CD4-positive, alpha-beta memory T cell (primary cell): ENCODE measurements at places on chromosomes 5 and 9.

DNA sequence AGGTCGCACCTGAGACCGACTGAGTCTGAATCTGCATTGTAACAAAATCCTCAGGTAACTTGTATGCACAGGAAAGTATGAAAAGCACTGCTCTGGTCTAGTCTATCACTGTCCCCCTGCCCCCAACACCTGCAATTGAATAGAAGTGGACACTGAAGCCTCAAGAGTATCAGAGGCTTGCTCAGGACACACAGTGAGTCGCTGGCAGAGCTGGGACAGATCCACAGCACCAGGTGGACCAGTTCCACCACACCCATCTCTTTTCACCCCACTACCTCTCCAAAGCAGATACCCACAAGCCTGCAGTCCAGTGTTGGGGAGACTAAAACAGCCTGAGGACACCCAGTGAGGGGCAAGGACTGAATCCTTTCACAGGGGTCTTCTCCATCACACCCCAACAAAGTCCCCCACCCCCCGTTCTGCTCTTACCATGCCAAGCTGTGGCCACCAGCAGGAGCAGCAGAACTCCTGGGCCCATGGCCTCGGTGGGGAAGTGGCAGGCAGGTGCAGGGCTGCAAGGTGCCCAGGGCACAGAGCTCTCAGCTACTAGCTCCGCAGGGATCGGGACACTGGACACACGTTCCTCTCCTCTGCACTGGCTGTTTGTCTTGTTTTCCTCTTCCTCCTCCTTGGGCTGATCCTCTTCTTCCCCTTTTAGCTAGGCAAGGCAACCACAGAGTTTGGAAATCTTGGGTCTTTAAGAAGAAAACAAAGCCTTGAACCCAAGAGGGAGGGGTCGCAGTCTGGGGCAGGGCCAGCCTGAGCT, at the start of gene CSF1R:
Gene CSF1R (minus strand): TSS at position 605 of the 766 bp plus-strand sequence. CDS start 127 bp downstream, at position 478.
- DNase-seq, result no peak

DNA sequence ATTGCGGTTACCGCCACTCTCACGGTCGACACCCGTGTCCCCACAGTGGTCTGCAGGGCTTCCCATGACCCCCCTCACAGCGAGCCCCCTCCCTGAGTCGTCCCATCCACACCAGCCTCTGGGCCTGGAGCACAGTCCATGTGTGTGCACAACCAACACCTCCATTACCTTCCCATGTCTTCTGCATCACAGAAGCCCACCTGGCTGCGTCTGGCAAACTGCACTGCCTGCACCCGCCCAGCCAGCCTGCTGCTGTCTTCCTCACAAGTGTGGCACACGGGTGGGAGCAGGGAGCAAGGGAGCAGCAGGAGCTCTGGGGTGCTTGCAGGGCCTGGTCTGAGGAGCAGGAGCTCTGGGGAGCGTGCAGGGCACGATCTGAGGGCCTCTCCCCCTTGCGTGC, 415.3 kb upstream of the IRX4 start:
- DNase-seq, result no peak

DNA sequence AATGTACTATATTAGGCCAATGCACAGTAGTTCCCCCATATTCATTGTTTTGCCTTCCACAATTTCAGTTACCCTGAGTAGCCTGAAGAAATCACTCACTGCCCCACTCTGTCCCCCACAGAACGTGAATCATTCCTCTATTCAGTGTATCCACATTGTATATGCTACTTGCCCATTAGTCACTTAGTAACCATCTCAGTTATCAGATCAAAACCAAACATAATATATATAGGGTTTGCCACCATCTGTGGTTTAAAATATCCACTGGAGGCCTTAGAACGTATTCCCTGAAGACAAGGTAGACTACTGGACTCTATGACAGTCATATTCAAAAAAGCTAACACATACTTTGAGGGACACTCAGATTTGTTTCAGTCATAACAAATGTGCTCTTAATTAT, 465.7 kb upstream of the RGMB start:
- DNase-seq, result no peak

- DNase-seq, result no peak
These were observed 75.6 kb upstream of the PRSS3 start for GRCh38 chr9:33719581-33720374.

DNA sequence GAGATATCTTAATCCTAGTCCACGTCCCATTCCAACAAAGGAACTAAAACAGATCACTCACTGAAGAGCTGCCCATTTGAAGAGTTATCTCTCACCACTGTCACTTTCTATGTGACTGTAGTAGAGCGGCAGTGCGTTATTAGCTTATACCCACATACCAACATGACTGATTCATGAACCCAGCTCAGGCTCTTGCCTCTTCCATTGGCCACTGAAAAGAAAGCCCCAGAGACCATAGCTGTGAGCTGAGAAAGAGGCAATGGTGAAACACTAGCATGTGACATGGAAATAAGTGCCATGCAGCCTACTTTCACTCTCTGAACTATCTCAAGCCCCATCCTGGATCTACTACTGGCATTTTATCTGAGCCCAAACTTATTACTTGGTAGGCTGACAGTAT, 151.7 kb upstream of the MOCS2 start:
- no peak for DNase-seq

DNA sequence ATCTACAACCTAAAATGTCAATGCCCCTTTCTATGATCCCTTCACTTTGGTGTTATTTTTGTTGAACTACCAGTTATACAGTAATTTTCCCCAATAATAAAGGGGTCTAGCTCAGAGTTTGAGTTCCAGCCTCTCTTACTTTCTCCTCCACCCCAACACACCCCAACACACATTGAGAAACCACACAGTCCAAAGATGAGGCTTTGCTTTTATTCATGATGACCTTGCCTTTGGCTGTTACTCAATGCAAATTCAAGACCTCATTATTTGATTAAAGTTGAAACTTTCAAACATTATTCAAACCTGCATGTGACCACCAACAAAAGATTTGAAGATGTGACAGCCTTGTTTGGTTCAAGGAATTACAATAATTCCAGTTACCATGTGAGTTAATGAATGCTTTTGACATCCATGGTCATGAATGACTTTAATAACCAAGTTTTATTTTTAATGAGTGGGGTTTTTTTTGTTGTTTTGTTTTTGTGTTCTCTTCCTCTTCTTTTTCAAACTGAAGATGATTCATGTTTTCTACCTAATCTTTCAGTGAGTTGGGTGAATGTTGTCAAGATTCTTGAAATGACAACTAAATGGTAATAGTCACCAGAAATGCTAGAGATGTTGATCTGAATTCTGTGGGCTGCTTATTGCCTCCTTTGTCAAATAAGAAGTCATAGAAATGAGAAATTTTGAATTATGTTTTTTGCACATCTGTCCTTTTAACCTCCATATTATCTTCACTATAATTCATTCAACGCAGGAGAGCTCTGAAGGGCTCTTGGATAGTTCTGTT, 106.0 kb downstream of the HACD4 start:
- DNase-seq, result no peak

DNA sequence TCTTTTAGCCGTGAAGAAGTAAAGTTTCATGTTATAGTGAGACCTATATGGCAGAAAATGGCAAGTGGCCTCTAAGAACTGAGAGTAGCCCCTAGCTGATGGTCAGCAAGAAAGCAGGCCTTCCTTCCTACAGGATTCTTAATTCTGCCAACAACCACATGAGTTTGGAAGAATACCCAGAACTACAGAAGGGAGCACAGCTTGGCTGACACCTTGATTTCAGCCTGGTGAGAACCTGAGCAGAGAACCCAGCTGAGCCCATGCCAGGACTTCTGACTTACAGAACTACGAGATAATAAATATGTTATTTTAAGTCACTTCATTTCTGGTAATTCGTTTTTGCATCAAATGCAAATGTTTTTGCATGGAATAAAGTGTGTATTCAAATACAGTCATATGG, 5.9 kb upstream of the FBXL17 start:
- DNase-seq, result no peak

DNA sequence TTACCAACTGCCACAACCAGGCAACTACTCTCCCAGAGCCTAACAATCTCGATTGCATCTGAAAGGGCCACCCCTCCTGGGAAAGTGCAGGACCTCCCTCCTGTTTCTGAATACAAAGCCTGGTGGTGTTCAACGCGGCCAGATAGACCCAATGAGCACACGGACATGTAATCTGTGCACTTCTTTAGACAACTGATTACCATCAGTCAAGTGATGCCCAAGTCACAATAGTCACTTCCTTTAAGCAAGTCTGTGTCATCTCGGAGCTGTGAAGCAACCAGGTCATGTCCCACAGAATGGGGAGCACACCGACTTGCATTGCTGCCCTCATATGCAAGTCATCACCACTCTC, 739 bp downstream of the C9orf72 start:
- DNase-seq, result peak; percentile 64

DNA sequence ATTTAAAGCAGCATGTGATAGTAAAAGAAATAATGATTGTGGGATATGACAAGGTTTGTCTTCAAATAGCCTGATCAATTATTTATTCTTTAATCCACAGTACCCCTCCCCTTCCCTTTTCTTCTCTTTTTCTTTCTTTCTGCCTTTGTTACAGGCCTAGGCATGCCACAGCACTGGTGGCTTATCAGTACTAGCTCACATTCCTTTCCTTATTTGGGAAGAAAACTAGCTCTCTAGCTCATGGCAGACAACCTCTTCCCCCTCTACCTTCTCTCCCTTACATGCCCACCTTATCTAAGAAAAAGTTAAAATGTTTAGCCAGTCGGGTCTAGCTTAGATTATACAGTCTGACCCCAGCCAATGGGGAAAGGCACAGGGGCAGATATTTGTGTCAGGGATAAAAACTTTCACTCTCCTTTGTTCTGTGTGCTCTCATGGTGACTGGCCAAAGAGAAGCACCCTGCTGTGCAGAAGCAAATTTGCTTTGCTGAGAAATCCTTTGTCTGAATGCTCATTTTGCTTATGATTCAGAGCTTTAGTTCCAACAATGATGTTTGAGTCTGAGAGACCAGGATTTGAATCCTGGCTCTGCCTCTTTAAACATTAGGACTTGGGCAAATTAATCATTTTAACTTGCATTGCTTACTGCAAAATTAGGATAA, 75.8 kb upstream of the CDH12 start:
- DNase-seq, result no peak

DNA sequence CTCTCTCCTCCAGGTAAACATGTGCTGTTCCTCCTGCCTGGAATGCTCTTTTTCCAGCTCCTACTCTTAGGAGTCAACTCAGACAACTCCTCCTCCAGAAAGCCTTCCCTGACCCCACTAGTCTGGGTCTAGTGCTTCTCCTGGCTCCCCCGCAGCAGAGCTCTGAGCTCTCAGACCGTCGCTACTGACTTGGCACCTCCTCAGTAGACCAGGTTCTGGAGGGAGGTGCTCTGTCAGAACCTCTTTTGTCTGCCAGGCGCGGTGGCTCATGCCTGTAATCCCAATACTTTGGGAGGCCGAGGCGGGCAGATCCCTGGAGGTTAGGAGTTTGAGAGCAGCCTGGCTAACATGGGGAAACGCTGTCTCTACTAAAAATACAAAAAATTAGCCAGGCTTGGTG, 3.4 kb downstream of the LRRC8A start:
- no peak for DNase-seq

DNA sequence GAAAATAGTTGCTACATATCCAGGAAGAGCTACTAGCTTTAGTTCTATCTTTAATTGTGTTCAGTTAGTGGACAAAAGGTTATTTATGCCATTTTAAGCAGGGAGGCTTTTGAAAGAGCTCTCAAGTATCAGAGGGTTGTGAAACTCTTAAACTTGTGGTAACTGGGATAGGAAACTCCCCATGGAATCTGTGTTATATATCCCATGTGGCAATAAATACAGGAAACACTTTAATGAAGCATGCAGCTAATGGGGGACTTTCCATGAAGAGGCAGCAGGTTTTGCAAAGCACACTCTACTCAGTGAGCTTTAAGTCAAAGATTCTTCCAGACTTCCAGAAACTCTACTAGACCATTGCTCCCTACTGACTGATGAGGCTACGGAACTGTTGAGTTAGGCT, 805.0 kb upstream of the C9orf72 start:
- DNase-seq, result no peak

DNA sequence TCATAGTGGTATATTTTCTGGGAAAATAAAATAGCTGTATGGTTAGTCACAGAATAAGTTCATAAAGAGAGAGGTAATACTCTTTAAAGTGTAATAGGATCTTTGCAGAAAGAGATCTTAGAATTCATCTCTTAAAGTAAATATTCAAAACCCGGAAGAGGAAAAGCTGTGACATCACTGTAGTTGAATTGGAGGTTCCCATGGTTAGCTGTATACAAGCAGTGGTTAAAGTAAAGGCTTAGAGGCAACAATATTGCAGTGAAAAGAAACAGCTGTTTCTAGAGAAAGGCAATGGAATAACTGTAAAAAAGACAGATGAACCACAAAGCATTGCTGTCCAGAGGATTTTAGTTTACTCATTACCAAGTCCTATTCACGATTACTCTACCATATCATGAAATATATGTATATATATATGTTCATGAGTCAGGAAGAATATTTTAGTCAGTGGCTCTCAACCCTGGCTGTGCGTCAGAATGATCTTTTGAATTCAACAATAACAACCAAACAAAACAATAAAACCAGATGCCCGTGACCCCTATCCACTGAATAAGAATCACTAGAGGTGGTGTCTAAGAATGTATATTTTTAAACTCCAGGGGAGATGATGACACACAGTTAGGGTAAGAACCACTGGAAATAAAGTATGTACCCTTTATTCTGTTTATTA, 4.7 kb downstream of the ERCC6L2 start:
- no peak for DNase-seq

DNA sequence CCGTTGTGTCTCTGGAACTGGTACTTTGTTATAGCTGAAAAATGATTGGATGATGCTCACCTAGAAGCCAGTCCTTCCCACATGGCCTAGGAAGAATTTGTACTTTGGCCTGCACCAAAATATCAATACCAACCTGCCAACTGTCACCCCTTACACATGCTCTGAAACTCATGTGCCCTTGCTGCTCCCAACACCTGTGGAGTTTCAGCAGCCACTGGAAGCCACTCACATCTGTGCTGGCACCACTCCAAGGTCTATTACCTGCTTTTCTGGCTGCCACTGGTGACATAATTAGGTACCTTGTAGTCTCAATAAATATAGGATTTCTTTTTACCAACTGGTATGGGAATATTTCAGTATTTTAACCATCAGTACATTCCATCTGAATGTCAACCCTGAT, 363.6 kb downstream of the SH3GL2 start:
- DNase-seq, result no peak

- peak; percentile 60 for DNase-seq
These were observed 1.7 kb upstream of the NTMT1 start for GRCh38 chr9:129624168-129624759.

- no peak for DNase-seq
These were observed 776.6 kb downstream of the CDH12 start for GRCh38 chr5:22076586-22076985.

DNA sequence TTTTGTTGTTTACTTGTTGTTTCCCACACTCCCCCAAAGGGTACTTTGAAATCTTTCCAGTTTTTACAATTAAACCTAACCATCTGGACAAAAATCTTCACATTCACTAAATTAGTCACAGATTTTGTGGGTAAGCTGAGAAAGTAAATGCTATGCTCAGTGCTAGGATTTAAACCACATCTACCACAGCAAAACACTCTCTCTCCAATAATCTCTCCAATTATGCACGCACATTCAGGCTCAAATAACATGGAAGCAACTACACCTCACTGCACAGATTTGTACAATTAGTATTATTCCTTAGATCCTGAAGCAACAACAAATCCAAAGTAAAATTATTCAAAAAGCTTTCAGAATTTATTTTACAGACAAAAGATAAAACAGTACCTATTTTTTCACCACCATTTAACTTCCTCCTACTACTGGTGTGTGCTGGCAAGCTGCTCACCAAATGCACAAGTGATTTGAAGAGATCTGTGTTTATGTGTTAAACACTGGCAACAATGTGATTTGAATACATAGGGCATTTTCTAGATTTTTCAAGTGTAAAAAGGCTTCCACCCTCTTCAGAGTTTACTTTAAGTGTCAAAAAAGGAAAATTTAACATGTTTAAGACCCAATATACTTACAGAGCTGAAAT, 16.6 kb downstream of the ZNF608 start:
- no peak for DNase-seq

- DNase-seq, result no peak
These were observed 93.3 kb upstream of the MAP1B start for GRCh38 chr5:72013766-72014624.
